Heart right ventricle (tissue), 16 donors: ENCODE measurements at places on chromosomes 7 and 10. TPM values are rescaled to one million over a fixed set of nuclear protein-coding genes. Genes with fewer than 3 reads are reported as not detected.
A peak's percentile ranks its signal among the peaks of the same experiment; 100 is the strongest.

MSS51 gene
- 7.1 TPM for total RNA-seq

GIMAP1 gene
- 6.0 TPM for total RNA-seq

CAMK2B gene
- total RNA-seq: 135 TPM

EBF3 gene
- 5.6 TPM for total RNA-seq

ITIH5 gene
- total RNA-seq: 13.6 TPM

FAM131B gene
- total RNA-seq: 0.28 TPM

CARD11 gene
- total RNA-seq: 1.7 TPM

UPK3BL1 gene
- total RNA-seq: 11.0 TPM

AFAP1L2 gene
- 4.4 TPM for total RNA-seq

EBLN1 gene
- total RNA-seq: not detected

FOXI2 gene
- total RNA-seq: 0.34 TPM

MYO3A gene
- not detected for total RNA-seq

SHTN1 gene
- total RNA-seq: 3.6 TPM

MYPN gene
- total RNA-seq: 166 TPM

DNA sequence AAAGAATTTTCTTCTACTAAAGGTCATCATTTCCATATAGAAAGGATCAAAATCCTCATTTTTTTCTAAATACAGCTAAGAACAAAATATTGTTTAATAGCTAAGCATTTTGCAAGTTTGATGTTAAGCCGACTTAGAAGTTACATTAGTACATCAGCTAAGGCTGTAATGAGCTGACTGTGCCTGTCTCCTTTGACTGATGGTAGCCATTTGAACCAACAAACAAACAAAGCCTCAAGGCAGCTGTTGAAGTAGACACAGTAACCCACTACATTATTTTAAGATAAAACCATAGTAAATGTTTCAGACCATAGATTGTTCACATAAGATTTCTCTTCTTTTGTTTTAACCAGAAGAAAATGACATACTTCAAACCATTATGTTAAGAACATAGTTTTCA, 210.9 kb upstream of the VSTM2A start:
- DNase-seq: no peak
- H3K36me3 ChIP-seq: no peaks in the 10 kb centered on the region
- no peak overlapping the region for H3K4me3 ChIP-seq
- no peaks in the 10 kb centered on the region for H3K4me1 ChIP-seq

- H3K36me3 ChIP-seq: no peaks in the 10 kb centered on the region
- no peak overlapping the region for H3K4me3 ChIP-seq
- no peak overlapping the region for H3K27ac ChIP-seq
- peaks cover 8% of the 10 kb centered on the region for H3K27me3 ChIP-seq
Observed at GRCh38 chr7:159108941-159109652, 35.6 kb downstream of the VIPR2 start.

DNA sequence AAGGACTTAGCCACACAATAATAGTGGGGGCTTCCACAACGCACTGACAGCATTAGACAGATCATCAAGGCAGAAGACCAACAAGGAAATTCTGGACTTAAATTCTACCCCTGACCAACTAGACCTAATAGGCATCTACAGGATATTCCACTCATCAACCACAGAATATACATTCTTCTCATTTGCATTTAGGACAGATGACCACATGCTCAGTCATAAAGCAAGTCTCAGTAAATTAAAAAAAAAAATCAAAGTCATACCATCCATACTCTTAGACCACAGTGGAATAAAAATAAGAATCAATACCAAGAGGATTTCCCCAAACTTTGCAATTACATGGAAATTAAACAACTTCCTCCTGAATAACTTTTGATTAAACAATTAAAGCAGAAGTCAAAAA, 155.9 kb downstream of the CDK14 start:
- no peak overlapping the region for H3K4me3 ChIP-seq
- no peak overlapping the region for H3K27ac ChIP-seq
- no peaks in the 10 kb centered on the region for H3K27me3 ChIP-seq
- no peak for DNase-seq
- peaks cover 6% of the 10 kb centered on the region for H3K4me1 ChIP-seq

GRCh38 chr7:4866528-4867496, 5.0 kb upstream of the PAPOLB start:
- no peak overlapping the region for H3K27ac ChIP-seq
- H3K36me3 ChIP-seq: no peaks in the 10 kb centered on the region
- H3K4me1 ChIP-seq: peaks cover 2% of the 10 kb centered on the region

- H3K4me3 ChIP-seq: no peak overlapping the region
- peaks cover 3% of the 10 kb centered on the region for H3K4me1 ChIP-seq
- H3K36me3 ChIP-seq: no peaks in the 10 kb centered on the region
- H3K27me3 ChIP-seq: no peaks in the 10 kb centered on the region
Observed at GRCh38 chr10:29698773-29699490, 64.2 kb upstream of the SVIL start.

- DNase-seq: no peak
- no peaks in the 10 kb centered on the region for H3K36me3 ChIP-seq
Observed at GRCh38 chr7:138890499-138891445, 90.4 kb downstream of the KIAA1549 start.

GRCh38 chr10:45136256-45136655, 135.5 kb downstream of the ZNF22 start:
- no peak overlapping the region for H3K27ac ChIP-seq
- H3K4me1 ChIP-seq: no peaks in the 10 kb centered on the region
- DNase-seq: no peak

DNA sequence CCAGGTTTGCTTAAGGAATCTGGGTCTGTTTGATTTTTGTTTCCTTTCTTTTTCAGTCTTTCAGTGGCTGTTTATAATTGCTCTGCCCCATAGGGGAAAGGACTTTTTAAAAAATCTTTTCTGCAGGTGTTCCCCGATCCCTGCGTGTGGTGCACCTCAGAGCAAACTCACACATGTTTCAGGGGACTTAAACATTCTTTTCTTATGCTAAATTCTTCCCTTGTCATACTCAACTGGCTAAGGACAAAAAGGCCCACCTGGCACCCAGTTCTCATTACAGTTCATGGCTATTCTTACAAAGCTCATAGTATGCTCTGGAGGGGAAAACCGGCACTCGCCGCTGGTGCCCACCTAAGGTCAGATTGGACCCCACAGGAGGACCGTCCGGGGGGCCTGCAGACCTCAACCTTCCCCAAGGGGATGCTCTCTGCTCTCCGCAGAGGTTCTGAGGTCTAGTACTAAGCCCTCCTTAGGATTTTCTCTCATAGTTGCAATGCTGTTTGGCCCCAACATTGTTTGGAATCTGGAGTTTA, 220.3 kb downstream of the HGF start:
- H3K27ac ChIP-seq: no peak overlapping the region
- no peaks in the 10 kb centered on the region for H3K27me3 ChIP-seq
- no peaks in the 10 kb centered on the region for H3K36me3 ChIP-seq
- no peak overlapping the region for H3K4me3 ChIP-seq

DNA sequence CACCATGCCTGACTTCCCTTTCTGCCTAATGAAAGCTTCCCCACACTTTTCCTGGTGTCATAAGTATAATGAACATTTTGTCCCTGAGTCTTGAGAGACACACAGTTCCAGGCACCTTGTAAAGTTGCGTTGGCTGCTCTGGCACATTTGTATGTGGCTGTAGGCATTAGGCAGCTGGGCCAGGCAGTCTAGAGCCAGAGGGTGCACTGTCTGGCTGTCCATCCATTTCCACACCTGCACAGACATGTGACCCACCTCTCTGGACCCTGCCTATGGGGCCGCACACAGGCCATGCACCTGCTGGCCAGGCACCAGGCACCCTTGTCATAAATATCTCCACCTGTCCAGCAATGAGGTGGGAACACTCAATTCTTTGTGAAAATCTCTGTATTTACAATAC, 54.7 kb upstream of the ANTXRL start:
- no peak overlapping the region for H3K27ac ChIP-seq
- H3K27me3 ChIP-seq: no peaks in the 10 kb centered on the region
- no peak for DNase-seq
- H3K4me3 ChIP-seq: no peak overlapping the region
- H3K36me3 ChIP-seq: no peaks in the 10 kb centered on the region
- no peaks in the 10 kb centered on the region for H3K4me1 ChIP-seq

DNA sequence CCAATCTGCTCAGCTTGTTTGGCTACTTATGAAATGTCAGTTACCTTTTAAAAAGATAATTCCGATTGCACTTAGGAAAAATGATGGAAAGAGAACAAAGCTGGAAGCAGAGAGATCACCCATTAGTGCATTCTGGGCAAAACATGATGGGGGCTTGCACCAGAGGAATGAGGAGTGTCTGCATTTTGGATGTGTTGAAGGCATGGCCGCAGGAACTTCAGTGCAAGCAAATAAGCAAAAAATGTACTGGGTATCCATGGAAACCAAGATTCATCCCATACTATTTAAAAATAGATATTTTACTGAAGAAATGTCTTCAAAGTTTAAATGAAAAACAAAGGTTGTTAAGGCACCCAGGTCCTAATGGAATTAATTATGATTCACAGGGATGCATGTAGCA, 655.0 kb downstream of the POM121L12 start:
- no peaks in the 10 kb centered on the region for H3K36me3 ChIP-seq
- H3K27me3 ChIP-seq: no peaks in the 10 kb centered on the region
- DNase-seq: no peak
- no peaks in the 10 kb centered on the region for H3K4me1 ChIP-seq
- H3K4me3 ChIP-seq: no peak overlapping the region

DNA sequence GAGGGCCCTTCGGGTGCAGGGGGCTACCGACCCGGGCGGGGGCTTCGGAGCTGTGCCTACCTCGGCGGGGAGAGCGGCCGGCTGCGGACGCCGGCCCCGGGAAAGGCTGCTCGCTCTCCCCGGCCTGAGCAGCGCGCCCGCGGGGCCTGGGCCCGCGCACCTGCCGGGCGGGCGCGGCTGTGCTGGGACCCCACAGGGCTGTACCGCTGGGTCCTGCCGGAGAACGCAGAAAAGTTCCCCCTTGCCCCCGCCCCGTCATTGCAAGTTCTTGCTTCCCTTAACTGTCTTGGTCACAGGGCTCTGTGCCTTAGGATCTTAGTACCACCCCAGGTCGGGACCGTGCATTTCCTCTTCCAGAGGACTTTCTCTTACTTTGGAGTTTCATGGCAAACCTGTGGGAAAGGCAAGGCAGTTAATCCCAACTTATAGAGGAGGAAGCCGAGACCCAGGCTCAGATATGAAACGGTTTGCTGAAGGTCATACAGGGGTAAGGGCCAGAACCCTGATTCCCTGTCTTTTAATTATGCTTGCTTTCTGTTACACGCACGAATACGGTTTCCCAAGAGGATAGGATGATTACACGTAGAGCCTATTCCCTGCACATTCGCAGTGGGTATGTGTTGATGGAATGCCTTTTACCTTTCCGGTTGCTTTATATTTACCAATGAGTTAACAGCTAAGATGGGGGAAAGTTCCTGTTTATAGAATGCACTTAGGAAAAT, 652 bp downstream of the PCGF5 start:
- peak overlapping the region; percentile 96 for H3K4me3 ChIP-seq
- H3K27ac ChIP-seq: peak overlapping the region; percentile 92
- H3K27me3 ChIP-seq: no peaks in the 10 kb centered on the region
- no peaks in the 10 kb centered on the region for H3K36me3 ChIP-seq

DNA sequence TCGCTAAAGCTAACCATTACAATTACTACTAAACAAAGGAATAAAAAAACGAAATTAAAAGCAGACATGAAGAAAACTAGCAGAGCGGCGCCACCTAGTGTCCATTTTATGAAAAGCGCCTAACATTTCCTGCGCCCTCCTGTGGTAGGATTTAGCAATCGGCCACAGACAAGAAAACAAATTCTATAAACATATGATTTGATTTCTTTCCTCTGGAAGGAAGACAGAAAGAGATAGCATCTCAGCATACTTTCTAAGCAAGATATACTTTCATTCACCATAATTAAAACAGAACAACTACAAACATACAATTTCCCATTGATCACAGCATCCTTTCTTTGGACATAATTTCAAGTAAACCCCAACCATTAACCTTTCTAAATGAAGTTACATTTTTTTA, 337.7 kb upstream of the NPVF start:
- DNase-seq: peak; percentile 33
- H3K4me1 ChIP-seq: peaks cover 7% of the 10 kb centered on the region
- H3K4me3 ChIP-seq: no peak overlapping the region

GRCh38 chr7:157936976-157937375, 600.2 kb downstream of the DNAJB6 start:
- H3K4me3 ChIP-seq: no peak overlapping the region

- no peak overlapping the region for H3K4me3 ChIP-seq
- H3K36me3 ChIP-seq: no peaks in the 10 kb centered on the region
- no peak overlapping the region for H3K27ac ChIP-seq
Observed at GRCh38 chr10:77873536-77874380, 52.8 kb downstream of the DLG5 start.

GRCh38 chr7:39637963-39638485, 14.7 kb downstream of the RALA start:
- H3K4me3 ChIP-seq: no peak overlapping the region
- no peak overlapping the region for H3K27ac ChIP-seq
- no peaks in the 10 kb centered on the region for H3K27me3 ChIP-seq
- no peak for DNase-seq
- peaks cover 45% of the 10 kb centered on the region for H3K4me1 ChIP-seq
